ENCODE measurements at places on chromosomes 6 and 20. TPM values are rescaled to one million over a fixed set of nuclear protein-coding genes. Genes with fewer than 3 reads are reported as not detected.

UBE2V1 gene
- total RNA-seq = 110 TPM

TPD52L1 gene
- total RNA-seq = 56.8 TPM

DAAM2 gene
- not detected for total RNA-seq

LTA gene
- total RNA-seq = not detected

ULBP1 gene
- total RNA-seq = 0.94 TPM

OTOR gene
- total RNA-seq = not detected

DSN1 gene
- 24.5 TPM for total RNA-seq

PRDM1 gene
- total RNA-seq = 6.0 TPM

PRL gene
- total RNA-seq = not detected

PRKN gene
- 0.16 TPM for total RNA-seq

EYA2 gene
- total RNA-seq = 2.2 TPM

CST3 gene
- 398 TPM for total RNA-seq

HBS1L gene
- total RNA-seq = 33.8 TPM

PLAGL2 gene
- total RNA-seq = 13.9 TPM

TAGAP gene
- total RNA-seq = not detected

ADGRF4 gene
- 11.1 TPM for total RNA-seq

GTSF1L gene
- total RNA-seq = not detected

HDGFL1 gene
- not detected for total RNA-seq

AVP gene
- total RNA-seq = not detected

SHLD1 gene
- total RNA-seq = 7.4 TPM

PPP1R14C gene
- 1.6 TPM for total RNA-seq

OOEP gene
- total RNA-seq = not detected

TRIM15 gene
- total RNA-seq = not detected

GGTLC1 gene
- total RNA-seq = not detected

All from A549 treated with GW870086 at 1 μM for 4 hours (cell line).